ENCODE measurements at places on chromosomes 11 and 22. TPM values are rescaled to one million over a fixed set of nuclear protein-coding genes. Genes with fewer than 3 reads are reported as not detected.

TTC17 gene
- 69.0 TPM for total RNA-seq

DNA sequence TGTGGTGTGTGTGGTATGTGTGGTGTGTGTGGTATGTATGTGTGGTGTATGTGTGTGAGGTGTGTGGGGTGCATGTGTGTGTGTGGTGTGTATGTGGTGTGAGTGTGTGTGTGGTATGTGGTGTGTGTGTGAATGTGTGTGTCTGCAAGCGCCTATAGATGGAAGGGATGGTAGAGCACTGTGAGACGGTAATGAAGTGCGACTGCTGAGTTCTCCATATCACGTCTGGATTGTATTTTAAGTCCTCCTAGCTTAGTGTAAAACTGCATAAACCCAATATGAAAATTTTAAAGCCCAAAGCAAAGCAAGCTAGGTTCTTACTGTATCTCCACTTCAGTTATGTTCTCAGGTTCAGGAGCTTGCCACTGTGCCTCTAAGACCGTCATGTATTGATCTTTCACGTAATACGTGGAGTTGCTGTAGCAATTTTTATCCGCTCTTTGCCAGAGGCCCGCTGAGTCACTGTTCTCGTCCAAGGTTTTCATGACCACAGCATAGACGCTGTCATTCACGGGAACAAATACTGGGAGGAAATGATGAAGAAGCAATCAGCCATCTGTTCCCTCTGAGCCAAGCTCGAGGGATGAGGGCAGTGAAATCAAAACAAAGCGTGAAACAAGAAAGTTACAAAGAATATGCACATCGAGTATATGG lies 5.5 kb downstream of the PLET1 start:
- no peak for DNase-seq

- DNase-seq = no peak
Measured at GRCh38 chr11:47587039-47587716, 700 bp downstream of the FAM180B start.

GRCh38 chr22:50201191-50202129 lies 649 bp downstream of the SELENOO start:
- DNase-seq = no peak

ROM1 gene
- 0.94 TPM for total RNA-seq

MS4A6A gene
- 0.16 TPM for total RNA-seq

GRCh38 chr11:96293598-96294021 lies 49.4 kb downstream of the MAML2 start:
- DNase-seq = no peak

GRCh38 chr11:128324531-128325141 lies 262.7 kb downstream of the ETS1 start:
- DNase-seq = no peak

GRCh38 chr22:39446239-39446721 lies 10.5 kb upstream of the MGAT3 start:
- DNase-seq = peak; percentile 64

SCT gene
- 2.3 TPM for total RNA-seq

DNA sequence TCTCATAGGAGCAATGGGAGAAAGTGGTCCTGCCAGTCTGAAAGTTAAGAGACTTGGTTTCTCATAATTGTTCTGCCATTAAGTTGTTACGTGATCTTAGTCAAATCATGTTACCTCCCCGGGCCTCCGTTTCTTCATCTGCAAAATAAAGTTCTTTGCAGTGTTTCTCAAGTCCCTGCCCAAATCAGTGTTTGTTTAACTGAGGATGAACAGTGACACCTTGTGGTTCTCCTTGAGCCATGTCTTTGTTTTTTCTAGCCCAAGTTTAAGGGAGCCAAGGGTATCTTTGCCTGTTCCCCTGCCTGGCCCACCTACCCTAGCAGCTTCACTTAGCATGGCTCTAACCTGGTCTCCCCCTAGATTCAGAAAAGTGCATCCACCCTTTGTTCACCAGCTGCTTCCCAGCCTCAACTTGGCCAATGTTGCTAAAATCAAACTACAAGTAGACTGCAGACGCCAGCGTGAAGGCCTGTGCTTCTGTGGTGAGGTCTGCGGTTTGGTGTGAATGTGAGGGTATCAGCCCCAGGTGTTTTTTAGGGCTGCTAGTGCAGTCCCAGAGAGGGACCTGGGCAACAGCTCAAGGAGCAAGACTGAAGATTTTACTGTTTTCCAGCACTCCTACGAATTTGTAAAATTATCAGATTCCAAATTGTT lies 35.5 kb downstream of the FZD4 start:
- peak; percentile 15 for DNase-seq

GRCh38 chr22:35888181-35888870 lies 140.3 kb downstream of the RBFOX2 start:
- DNase-seq = no peak

GRCh38 chr11:124763156-124763947 lies 1.3 kb upstream of the ESAM start:
- DNase-seq = peak; percentile 91
